ENCODE measurements at places on chromosomes 11 and 22. TPM values are rescaled to one million over a fixed set of nuclear protein-coding genes. Genes with fewer than 3 reads are reported as not detected.

The SLC5A1 gene
- 2.2 TPM for polyA plus RNA-seq

GRCh38 chr11:104946907-104947306 lies 21.5 kb downstream of the CASP4 start:
- no peak for DNase-seq

DNA sequence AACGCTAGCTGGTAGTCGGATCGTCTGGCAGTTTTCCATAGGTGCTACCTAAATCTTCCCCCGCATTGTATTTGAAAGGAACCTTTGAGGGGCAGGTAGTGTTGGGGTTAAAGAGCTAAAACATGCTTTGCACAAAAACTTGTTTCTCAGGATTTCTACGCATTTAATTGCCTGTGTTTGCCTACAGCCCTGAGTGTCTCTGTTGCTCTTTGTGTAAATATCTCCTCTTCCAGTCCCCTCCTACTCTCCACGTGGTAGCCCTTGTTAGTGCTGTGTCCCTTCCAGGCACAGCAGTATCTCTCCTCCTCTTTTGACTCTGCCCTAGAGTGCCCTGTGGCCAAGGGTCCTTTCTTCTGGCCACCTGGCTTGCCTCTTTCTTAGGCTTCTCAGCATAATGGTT lies 81.7 kb downstream of the BARX2 start:
- no peak for DNase-seq

DNA sequence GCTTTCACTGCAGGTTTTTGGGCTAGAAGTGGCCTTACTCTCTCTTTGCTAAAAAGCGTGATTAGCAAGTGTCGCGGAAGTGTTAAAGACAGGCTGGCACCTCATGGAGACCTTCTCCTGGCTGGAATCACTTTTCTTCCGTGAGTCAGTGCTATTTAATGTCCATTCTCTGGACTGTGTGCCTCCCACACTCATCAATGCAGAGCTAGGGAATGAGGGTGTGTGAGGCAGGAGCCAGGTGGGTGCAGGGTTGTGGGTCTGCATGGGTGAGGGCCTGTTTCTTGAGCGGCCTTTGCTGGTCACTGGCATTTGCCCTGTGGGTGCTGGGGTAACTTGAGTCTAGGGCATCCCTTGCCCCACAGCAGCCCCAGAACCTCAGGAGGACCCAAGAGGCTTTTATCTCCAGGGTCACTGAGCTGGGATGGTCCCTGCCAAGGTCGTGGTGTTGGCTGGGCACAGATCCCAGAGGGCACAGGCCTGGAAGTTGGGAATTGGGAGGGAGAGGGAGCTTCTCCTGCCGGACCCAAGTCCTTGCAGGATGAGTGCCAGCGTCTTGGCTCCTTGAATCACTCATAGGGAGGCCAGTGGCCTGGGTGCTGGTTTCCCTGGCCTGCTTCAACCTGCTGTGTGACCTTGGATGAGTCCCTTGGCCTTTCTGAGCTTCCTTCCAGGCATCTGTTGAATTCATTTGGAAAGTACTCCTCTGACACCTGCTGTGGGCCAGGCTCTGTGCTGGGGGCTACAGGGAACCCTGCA lies 30.0 kb downstream of the KIAA1671 start:
- DNase-seq, result no peak

The CLDN5 gene
- 58.6 TPM for polyA plus RNA-seq

The CBLIF gene
- polyA plus RNA-seq, result not detected

The PANX3 gene
- polyA plus RNA-seq, result not detected

DNA sequence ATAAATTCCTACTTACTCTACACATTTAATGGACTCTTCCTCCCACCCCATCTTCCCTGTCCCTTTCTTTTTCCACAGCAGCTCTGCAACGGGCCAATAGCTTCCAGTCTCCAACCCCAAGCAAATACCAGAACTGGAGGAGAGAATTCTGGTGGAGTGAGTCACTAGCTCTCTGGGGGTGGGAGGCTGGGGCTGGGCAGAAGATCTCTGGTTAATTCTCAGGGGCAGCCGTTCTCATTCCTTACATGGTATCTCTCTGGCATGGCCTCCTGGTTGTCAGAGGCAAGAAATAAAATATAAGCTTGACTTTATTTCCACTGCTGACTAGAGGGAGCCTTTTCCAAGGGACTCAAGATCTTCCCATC lies 90.4 kb upstream of the PARVA start:
- no peak for DNase-seq

DNA sequence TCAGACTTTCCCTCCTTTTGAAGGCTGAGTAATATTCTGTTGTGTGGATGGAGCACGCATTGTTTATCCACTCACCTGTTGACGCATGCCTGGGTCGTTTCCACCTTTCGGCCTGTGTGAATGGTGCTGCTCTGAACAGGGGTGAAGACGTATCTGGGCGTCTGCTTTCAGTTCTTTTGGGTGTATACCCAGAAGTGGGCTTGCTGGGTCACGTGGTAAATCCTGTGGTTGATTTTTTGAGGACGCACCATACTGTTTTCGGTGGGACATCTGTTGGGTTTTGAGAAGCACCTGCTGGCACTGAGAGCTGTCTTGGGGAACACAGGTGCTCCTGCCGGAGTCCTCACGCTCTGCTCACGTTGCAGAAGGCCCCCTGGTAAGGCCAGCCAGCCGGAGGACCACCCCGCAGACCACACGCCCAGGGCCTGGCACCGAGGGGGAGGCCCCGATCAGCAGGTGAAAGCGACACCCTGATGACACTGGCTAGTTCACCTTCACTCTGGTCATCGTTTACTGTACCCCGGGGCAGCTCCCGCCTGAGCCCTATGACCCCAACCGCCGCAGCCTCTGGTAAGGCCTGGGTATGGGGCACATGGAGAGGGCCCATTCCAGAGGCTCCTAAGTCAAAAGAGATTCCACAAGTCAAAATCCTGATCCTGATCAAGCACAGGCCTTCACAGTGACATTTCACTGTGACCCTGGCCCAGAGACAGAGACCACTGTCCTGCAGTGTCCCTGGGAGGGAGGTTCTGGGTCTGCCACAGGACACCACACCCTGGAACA lies 54.5 kb upstream of the PRODH start:
- no peak for DNase-seq

- no peak for DNase-seq
Measured at GRCh38 chr11:33094157-33094556, 54.8 kb downstream of the TCP11L1 start.

The FXYD6 gene
- polyA plus RNA-seq, result 227 TPM

DNA sequence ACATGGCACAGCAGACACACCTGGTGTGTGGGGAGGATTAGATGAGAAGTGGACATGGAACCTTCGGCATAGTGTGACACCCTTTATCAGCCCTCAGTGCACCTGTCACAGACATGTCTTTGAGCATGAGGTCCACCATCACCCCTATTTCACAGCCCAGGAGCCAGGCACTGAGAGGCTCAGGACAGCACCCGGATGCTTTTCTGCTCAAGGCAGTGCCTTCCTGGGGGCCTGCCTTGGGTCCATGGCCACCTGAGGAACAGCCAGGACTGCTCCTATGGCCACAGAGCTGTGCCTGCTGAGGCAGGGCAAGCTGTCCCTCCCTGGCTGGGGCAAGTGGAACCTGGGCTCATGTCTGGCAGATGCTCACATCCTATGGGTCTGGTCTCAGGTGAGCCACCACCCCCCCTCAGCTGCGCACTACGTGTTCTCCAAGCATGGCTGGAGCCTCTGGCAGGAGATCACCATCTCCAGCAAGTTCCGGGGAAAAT lies 75.8 kb downstream of the MORC2 start:
- no peak for DNase-seq

Measured in hindlimb muscle (tissue), 1 donor.